ENCODE measurements at places on chromosomes 3 and 15.

DNA sequence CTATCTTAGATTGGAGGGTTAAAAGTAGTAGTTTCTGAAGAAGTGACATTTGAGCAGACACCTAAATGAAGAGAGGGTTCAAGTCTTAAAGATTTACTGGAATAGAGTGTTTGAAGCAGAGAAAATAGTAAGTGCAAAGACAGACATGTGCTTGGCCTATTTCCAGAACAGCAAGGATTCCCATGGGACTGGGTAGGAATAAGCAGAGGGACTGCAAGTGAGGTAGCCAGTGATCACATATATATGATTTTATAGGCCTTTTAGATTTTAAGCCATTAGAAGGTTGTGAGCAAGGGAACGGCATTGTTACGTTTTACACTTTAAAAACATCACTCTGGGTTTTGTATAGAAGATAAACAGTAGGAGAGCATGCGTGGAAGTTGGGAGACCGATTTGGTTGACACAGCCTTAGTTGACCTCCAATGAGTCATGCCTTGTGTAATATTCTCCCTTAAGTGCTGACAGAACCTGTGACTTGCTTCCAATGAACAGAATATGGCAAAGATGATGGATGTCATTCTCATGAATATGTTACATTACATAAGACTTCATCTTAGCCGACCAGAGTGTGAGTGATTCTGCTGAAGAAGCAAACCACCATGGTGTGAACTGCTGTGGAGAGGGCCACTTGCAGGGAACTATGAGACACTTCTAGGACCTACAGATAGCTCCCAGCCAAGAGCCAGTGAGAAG lies 37.1 kb upstream of the SLC4A7 start:
- no peak for DNase-seq

- DNase-seq: no peak
Measured at GRCh38 chr3:184874709-184875644, 63.0 kb downstream of the VPS8 start.

DNA sequence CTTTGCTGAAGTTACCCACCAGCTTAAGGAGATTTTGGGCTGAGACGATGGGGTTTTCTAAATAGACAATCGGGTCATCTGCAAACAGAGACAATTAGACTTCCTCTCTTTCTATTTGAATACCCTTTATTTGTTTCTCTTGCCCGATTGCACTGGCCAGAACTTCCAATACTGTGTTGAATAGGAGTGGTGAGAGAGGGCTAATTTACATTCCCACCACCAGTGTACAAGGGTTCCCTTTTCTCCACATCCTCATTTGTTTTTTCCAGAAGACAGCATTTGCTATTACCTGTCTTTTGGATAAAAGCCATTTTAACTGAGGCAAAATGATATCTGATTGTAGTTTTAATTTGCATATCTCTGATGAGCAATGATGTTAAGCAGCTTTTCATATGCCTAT lies 329.9 kb upstream of the TPRG1 start:
- no peak for DNase-seq

DNA sequence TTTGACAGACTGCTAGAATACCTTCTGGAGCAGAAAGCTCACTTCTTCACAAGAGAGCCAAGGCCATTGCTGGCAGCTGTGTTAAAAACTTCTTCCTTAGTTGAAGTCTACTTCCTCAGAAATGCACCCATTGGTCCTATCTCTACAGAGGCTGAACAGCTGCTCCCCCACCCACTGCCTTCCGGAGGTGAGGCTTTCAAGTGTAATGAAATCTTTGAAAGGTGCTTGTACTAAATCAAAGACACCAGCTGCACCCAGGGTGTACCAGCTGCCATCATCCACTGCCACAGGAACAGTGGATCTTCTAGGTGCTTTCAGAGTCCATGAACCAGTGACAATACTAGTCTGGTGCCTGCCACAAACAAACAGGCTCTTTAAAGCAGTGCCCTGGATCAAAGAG lies 26.4 kb upstream of the HERC1 start:
- peak; percentile 58 for DNase-seq

- DNase-seq: no peak
Measured at GRCh38 chr3:39021465-39022285, 30.1 kb downstream of the SCN11A start.

DNA sequence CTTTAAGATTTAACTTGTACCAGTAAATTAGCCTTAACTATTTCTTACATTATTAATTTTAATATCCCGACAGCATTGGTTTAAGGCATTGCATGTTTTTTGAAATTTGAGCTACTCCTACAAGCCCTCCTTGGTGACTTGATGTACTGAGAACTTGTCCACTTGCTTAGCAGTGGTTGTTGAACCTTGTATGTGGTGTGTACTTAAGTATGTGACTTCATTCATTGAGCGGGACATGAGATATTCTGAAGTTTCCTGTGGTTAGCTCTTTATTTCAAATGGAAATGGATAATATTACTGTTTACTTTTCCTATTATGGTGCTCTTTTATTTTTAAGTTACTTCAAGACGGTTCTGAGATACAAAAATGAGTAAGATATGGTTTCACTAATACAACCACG lies 3.6 kb upstream of the COL6A5 start:
- no peak for DNase-seq

- DNase-seq: no peak
Measured at GRCh38 chr3:132401255-132401654, 16.0 kb upstream of the DNAJC13 start.

DNA sequence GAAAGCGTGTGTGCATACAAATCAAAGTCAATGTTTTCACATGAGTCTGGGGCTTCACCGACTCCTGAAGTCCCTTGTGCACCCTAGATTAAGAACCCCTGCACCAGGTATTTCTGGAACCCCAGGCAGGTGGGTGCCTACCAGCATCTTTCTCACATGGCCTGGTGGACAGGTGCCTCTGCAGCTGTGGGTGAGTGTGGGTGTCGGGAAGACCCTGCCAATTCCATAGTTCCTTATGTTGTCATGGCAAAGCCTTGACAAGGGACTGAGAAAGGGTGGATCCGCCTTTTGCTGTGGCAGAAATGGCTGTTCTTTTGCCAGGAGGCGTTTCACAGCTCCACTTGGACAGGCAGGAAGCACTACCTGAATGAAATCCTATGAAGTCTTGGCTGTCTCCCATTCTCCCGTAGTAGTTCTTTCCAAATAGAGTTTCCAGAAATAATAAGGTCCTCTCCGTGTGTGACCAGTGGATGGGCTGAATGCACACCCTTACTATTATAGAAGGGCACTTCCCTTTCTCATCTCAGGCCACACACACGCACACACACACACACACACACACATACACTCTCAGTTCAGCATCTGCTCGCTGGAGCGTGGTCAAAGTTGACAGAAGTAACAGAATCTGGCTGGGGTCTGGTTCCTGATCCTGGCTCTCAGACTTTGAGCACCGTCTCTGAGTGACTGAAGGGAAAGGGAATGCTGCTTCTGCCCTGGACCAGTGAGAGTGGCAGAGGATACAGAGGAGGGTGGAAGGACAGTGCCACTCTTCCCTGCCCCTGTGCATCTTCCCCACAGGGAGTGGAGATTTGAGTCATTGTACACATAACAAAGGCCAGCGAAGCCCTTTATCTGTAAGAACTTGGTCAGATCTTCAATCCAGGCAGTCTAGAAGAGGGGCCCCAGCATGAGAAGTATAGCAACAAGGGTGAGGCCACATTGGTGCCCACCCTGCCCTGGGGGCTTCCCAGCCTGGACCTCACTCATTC lies 38.7 kb downstream of the PDIA5 start:
- DNase-seq: no peak

DNA sequence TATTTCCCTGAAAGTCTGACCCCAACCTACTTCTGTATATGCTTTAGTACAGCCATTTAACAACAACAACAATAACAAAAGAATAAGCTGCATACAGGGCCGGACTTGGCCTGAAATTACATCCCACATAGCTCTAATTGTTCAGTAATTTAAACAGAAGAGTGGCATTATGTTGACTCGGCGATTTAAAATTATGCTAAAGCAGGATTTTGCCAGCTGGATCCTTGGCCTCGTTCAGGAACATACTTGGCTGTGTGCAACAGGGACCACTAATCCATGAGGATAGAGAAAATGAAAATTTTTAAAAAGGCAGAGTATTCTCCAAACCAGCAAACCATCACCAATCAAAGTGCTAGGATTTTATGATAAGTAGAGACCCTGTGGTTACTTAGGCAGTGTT lies 433.1 kb upstream of the RBMS3 start:
- no peak for DNase-seq

DNA sequence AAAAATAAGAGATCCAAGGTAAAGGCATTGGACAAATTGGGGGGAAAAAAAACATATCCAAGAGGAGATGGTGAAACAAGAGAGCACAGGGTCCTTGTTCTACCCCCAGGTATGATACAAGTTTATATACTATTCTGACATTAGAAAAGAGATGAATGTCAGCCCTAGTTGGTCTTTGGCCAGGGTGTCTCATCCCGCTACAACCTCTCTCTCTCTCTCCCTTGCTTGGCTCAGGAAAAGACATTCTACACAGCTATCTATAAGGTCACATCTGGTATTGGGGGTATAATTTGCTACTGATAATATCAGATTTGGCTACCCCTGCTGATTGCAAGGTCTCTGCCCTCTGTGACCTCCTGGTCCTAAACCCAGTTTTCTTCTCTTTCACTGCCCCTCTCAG lies 117.2 kb downstream of the GOLIM4 start:
- DNase-seq: no peak

DNA sequence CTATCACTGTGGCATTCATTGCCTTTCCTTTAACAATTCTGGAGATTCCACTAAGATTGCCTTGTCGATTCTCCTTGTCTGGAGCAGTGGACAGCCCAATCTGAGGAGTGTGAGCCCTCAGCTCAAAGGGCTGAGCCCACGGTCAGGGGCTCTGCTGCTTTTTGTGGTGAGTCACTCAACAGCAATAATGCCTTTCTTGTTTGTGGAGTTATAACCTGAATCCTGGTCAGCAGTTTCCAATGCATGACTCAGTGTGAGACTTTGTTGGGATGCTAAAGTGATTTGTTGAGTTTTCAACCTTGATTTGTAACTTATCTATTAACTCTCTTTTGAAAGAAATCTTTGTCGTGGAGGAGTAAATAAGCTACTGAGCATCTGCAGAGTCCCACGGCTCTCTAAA lies 183.5 kb downstream of the TJP1 start:
- DNase-seq: no peak

- no peak for DNase-seq
Measured at GRCh38 chr15:87706001-87706400, 550.5 kb downstream of the NTRK3 start.

DNA sequence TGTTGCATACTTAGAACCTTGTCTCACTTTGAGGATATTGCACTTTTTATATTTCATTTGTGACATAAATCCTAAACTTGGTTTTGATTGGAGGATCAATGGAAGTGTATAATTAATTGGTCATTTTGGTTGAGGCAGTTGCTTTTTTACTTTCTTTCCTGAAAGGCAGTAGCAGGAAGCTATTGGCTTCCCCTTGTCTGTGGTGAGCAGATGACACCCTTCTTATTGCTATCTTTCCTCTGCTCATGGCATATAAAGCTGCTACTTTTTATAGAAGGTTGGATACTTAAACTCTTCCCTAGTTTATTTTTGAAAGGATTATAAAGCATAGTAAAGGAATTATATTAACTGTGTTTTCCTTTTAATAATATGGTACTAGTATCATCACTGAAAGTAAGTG lies 28.6 kb downstream of the FAM98B start:
- DNase-seq: no peak

- no peak for DNase-seq
Measured at GRCh38 chr3:126546549-126547239, 12.0 kb downstream of the C3orf22 start.

- no peak for DNase-seq
Measured at GRCh38 chr15:54424171-54424570, 445.9 kb downstream of the UNC13C start.

DNA sequence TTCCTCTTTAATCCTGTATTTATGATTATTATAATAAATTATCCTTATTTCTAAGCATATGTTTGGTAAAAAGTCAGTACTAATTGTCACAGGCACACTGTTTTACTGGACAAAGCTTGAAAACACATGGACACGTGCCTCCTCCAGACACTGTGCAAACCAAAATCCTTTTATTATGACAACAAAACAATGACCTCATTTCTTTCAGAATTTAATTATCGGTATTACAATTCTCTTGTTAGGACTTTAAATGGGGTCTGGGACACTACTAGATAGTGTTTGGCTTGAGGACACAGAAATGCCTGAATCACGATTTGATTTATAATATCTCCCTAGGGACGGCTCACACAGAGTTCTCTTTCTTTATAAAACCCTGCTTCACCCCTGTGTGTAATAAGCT lies 107.3 kb upstream of the IGSF10 start:
- DNase-seq: no peak
